ENCODE measurements at places on chromosomes 11 and 22. TPM values are rescaled to one million over a fixed set of nuclear protein-coding genes. Genes with fewer than 3 reads are reported as not detected.

HSPB2 gene
- total RNA-seq: 63.2 TPM

ABCC8 gene
- total RNA-seq: 1.3 TPM

TEX12 gene
- 0.22 TPM for total RNA-seq

PPFIBP2 gene
- total RNA-seq: 45.4 TPM

OR52N4 gene
- not detected for total RNA-seq

SNX32 gene
- 0.98 TPM for total RNA-seq

OR4A16 gene
- total RNA-seq: not detected

TNNI2 gene
- 3,726 TPM for total RNA-seq

DNA sequence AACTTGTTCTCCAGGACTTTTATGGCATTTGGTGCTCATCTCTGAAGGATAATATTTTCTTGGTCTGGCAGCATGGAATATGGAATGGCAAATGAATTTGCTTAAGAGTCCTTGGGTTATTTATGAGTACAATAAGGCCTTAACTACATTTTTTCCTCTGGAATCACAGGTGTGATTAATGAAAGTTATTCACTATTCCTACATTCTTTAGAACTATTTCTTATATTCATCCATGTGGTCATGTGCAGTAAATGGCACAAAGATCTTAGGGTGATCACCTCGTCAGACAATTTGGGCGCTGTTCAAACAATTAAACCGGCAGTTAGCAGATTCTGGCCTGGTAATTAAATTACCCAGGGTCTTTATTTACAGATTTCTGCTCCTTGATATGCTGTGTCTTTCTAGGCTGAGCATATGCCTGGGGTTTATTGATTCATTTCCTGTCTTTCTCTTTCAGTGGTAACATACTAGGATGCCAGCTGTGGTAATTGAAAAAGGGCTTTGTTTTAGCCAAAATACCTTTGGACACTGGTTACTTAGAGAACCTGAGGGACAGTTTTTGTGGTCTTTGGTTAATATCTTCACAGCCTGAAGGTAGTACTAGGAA lies 31.6 kb downstream of the SIK2 start:
- no peak overlapping the region for H3K4me3 ChIP-seq
- H3K27ac ChIP-seq: no peak overlapping the region
- no peaks in the 10 kb centered on the region for H3K27me3 ChIP-seq
- no peak for DNase-seq

GRCh38 chr22:23113067-23113846 lies 28.5 kb downstream of the RSPH14 start:
- H3K27ac ChIP-seq: peak overlapping the region; percentile 74
- DNase-seq: peak; percentile 88
- H3K36me3 ChIP-seq: no peaks in the 10 kb centered on the region
- H3K4me1 ChIP-seq: peaks cover 98% of the 10 kb centered on the region

GRCh38 chr11:83630211-83630610 lies 344.0 kb upstream of the CCDC90B start:
- no peak for DNase-seq
- H3K36me3 ChIP-seq: no peaks in the 10 kb centered on the region
- no peak overlapping the region for H3K4me3 ChIP-seq
- H3K4me1 ChIP-seq: no peaks in the 10 kb centered on the region
- no peak overlapping the region for H3K27ac ChIP-seq
- H3K27me3 ChIP-seq: no peaks in the 10 kb centered on the region

DNA sequence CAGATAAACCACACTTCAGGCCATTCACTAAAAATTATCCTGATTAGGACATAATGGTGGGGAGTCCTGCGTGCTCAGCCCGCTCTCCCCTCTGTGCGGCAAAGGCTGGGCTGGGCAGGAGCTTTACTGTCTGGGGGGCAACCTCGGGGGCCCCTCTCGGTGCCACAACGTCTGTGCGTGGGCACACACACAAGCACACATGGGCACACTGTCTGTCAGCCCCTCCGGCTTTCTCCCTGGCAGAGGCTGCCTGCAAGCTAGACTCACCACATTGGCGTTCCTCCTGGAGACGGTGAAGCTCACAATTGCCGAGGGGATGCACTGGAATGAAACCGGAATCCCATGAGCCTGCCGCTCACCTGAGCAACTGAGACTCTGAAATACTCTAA lies 5.2 kb downstream of the MLC1 start:
- no peaks in the 10 kb centered on the region for H3K36me3 ChIP-seq
- H3K27me3 ChIP-seq: peaks cover 2% of the 10 kb centered on the region
- H3K27ac ChIP-seq: no peak overlapping the region
- no peak for DNase-seq
- H3K4me1 ChIP-seq: peaks cover 4% of the 10 kb centered on the region

DNA sequence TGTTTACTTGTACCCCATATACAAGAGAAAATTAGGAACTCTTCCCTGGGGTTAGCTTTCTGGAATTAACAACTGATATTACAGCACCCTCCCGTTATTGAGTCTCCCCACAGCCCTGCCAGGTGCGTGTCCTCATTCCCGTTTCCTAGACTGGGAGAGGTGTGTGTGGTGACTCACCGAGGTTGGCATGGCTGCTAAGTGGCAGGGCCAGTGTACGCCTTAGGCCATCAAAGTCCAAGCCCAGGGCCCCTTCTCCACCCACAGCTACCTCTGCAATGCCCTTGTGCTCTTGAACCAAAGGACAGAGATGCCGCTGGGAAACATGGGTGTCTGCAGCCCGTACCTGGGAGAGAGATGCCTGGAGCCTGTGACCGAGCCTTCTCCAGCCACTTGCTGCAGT lies 12.3 kb downstream of the IFT27 start:
- H3K27ac ChIP-seq: no peak overlapping the region
- no peak overlapping the region for H3K4me3 ChIP-seq
- DNase-seq: no peak
- H3K4me1 ChIP-seq: peaks cover 11% of the 10 kb centered on the region
- H3K36me3 ChIP-seq: peaks cover 52% of the 10 kb centered on the region
- H3K27me3 ChIP-seq: no peaks in the 10 kb centered on the region

DNA sequence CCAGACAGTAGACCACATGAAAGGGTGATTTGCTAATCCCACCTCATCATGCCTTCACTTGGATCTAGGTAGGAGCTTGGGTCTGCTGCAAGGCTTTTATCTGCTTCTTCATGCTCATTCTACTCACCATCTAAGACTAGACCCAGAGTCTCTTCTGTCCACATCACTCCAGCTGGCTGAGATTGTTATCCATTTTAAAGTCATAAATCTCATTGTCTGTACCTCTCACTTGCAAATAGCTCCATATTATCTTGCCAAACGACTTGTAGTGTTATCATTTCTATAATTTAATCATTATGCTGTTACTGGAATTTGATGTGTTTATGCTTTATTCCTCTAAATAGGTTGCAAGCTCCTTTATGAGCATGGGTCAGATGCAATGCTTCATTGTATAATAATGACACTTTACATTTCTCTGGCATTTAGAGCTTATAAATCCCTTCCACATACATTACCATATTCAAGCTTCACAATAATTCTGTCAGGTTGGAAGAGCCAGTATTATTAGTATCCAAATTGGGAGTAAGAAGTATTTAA lies 254.2 kb upstream of the SORL1-AS1 start:
- H3K27ac ChIP-seq: no peak overlapping the region
- H3K36me3 ChIP-seq: no peaks in the 10 kb centered on the region
- H3K4me3 ChIP-seq: no peak overlapping the region
- no peaks in the 10 kb centered on the region for H3K27me3 ChIP-seq
- H3K4me1 ChIP-seq: peaks cover 13% of the 10 kb centered on the region

DNA sequence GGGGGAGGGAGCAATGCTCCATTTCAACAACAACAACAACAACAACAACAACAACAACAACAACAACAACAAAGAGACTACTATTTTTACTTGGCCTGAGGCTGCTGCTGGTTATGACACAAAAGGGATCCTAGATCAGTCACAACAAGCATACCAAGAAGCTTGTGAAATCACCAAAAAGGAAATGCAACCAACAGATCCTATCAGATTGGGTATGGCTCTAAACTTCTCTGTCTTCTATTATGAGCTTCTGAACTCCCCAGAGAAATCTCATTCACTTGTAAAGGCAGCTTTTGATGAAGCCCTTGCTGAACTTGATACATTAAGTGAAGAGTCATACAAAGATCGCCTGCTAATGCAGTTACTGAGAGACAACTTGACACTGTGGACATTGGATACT lies 10.5 kb upstream of the MS4A2 start:
- H3K36me3 ChIP-seq: no peaks in the 10 kb centered on the region
- DNase-seq: no peak
- H3K27me3 ChIP-seq: no peaks in the 10 kb centered on the region
- H3K4me1 ChIP-seq: no peaks in the 10 kb centered on the region
- H3K27ac ChIP-seq: no peak overlapping the region

GRCh38 chr11:126830216-126830806 lies 170.3 kb downstream of the KIRREL3 start:
- H3K4me1 ChIP-seq: peaks cover 2% of the 10 kb centered on the region
- H3K27me3 ChIP-seq: peaks cover 4% of the 10 kb centered on the region
- no peak overlapping the region for H3K27ac ChIP-seq
- H3K36me3 ChIP-seq: no peaks in the 10 kb centered on the region

DNA sequence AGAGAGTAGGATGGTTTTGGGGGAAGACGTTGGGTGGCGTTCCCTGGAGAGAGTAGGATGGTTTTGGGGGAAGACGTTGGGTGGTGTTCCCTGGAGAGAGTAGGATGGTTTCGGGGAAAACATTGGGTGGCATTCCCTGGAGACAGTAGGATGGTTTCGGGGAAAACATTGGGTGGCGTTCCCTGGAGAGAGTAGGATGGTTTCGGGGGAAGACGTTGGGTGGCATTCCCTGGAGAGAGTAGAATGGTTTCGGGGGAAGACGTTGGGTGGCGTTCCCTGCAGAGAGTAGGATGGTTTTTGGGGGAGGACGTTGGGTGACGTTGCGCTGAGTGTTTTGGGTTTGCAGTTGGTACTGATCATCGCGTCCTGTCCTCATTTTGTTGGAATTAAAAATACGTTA lies 28.2 kb downstream of the IGHMBP2 start:
- DNase-seq: no peak
- H3K4me1 ChIP-seq: peaks cover 11% of the 10 kb centered on the region
- H3K27me3 ChIP-seq: no peaks in the 10 kb centered on the region
- no peak overlapping the region for H3K4me3 ChIP-seq

- H3K4me3 ChIP-seq: peak overlapping the region; percentile 65
- no peaks in the 10 kb centered on the region for H3K36me3 ChIP-seq
- H3K4me1 ChIP-seq: peaks cover 64% of the 10 kb centered on the region
- no peaks in the 10 kb centered on the region for H3K27me3 ChIP-seq
These were observed 100.3 kb upstream of the AKIP1 start for GRCh38 chr11:8810540-8811301.

- no peak overlapping the region for H3K27ac ChIP-seq
- no peaks in the 10 kb centered on the region for H3K27me3 ChIP-seq
- no peak for DNase-seq
- no peak overlapping the region for H3K4me3 ChIP-seq
- no peaks in the 10 kb centered on the region for H3K36me3 ChIP-seq
These were observed 10.0 kb upstream of the NNMT start for GRCh38 chr11:114286229-114286628.

GRCh38 chr11:33959855-33960400 lies 68.1 kb upstream of the LMO2 start:
- no peak overlapping the region for H3K4me3 ChIP-seq
- H3K36me3 ChIP-seq: no peaks in the 10 kb centered on the region
- no peak overlapping the region for H3K27ac ChIP-seq
- DNase-seq: peak; percentile 41

DNA sequence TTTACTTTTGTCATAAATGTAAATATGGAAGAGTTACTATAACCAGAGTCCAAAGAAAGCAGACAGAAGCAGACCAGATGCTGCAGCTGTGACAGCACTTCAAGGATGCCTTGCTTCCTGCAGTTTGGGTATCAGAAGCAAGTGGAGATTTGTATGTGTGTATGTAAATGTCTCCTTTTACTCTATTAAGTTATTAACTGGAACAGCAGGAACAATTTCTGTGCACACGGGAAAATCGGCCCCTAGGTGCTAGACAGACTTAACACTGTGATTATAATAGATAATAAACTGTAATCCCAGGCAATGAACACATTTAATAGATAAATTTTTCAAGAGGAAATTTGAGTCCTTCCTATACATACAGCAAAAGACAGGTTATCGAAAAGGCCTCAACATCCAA lies 178.6 kb upstream of the PITPNB start:
- H3K4me3 ChIP-seq: no peak overlapping the region
- peaks cover 29% of the 10 kb centered on the region for H3K36me3 ChIP-seq
- DNase-seq: no peak
- no peaks in the 10 kb centered on the region for H3K27me3 ChIP-seq
- H3K27ac ChIP-seq: no peak overlapping the region

DNA sequence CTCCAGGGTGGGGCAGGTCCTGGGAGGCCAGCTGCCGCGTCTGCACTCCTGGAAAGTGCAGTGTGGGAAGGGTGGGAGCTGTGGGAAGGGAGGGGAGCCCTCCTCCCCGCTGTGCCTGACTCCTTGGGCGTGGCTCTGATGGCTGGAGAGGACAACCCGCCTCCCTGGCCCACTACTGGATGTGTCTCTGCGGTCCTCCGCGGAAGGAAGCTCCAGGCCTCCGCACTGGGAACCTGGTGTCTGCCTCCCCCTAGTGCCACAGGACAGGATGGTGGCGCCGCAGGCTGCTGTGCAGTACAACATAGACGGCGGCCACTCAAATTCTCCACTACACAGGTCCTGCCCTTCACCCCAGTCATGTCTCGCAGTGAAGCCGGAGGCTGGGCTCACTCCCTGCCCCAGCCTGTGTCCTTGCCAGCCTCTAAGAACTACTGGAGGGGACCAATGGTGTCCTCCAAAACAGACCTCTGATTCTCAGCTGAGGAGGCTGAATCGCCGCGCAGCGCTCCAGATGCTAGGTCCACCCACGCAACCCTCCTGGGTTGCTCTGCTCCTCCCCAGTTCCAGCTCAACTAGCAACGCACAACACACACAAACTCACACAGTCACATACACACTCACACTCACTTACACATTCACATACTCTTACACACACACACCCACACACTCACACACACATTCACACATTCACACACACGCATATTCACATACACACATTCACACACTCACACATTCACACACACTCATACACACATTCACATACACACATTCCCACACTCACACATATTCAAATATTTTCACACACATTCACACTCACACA lies 12.4 kb upstream of the DSCAML1 start:
- no peak overlapping the region for H3K4me3 ChIP-seq
- no peaks in the 10 kb centered on the region for H3K36me3 ChIP-seq
- H3K4me1 ChIP-seq: peaks cover 9% of the 10 kb centered on the region
- H3K27ac ChIP-seq: no peak overlapping the region
